ENCODE measurements at places on chromosomes 3 and 15.

- no peak for DNase-seq
Measured at GRCh38 chr3:158569794-158570193, 1.2 kb upstream of the MLF1 start.

DNA sequence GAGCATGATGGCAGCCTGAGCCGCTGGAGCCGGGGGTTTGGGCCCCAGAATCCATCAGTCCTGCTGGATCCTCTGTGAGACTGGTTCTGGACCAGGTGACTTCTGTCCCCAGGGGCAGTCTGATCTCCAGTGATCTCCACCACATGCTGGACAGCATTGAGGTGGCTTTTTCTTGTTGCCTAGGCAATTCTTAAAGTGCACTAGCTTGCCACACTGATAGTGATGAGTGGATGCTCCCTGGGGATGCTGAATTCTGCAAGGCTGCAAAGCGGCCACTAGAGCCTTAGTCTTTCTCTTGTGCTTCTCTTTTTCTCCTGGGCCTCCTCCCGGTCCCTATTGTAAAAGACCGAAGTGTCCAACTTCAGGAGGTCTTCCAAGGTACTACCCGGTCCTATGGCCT, 70.4 kb upstream of the ATP11B start:
- no peak for DNase-seq

GRCh38 chr3:150825192-150825915, 62.4 kb upstream of the SIAH2 start:
- DNase-seq: no peak

DNA sequence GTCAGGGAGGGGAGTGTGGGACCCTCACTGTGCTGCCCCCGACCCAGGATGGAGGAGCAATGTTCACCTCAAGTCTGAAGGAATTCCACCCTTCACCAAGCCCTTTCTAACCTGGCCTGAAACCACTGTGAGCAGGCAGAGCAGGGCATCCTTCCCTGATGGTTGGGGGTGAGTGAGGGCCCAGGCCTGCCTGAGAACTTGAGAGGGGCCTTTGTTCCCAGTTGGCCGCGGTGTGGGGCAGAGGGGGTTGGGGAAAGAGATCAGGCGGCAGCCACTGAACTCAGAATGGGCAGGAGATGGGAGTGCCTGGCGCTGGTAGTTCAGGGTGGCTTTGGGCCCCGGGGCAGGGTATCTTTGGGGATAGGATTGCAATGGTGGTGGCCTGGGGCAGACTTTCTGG, 103.5 kb upstream of the RPL32 start:
- no peak for DNase-seq
